Ammon's horn (tissue), 1 donor: ENCODE measurements at places on chromosomes 12 and 14.

GRCh38 chr12:124130691-124131591 lies 157.9 kb downstream of the ZNF664 start:
- DNase-seq = no peak

DNA sequence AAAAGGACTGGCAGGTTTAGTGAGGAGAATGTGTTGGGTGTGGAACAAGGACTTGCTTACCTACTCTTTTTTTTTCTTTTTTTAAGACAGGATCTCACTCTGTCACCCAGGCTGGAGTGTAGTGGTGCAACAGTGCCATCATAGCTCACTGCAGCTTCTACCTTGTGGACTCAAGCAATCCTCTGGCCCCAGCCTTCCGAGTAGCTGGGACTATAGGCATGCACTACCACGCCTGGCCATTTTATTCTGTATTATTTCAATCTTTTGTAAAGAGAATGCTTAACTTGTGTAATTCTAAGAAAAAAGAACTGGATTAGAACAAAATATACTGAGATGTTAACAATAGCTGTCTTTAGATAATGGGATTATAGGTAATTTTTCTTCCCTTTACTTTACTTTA lies 1.9 kb upstream of the VRTN start:
- DNase-seq = no peak

- no peak for DNase-seq
Observed at GRCh38 chr14:73057944-73058223, 450 bp upstream of the RBM25 start.

DNA sequence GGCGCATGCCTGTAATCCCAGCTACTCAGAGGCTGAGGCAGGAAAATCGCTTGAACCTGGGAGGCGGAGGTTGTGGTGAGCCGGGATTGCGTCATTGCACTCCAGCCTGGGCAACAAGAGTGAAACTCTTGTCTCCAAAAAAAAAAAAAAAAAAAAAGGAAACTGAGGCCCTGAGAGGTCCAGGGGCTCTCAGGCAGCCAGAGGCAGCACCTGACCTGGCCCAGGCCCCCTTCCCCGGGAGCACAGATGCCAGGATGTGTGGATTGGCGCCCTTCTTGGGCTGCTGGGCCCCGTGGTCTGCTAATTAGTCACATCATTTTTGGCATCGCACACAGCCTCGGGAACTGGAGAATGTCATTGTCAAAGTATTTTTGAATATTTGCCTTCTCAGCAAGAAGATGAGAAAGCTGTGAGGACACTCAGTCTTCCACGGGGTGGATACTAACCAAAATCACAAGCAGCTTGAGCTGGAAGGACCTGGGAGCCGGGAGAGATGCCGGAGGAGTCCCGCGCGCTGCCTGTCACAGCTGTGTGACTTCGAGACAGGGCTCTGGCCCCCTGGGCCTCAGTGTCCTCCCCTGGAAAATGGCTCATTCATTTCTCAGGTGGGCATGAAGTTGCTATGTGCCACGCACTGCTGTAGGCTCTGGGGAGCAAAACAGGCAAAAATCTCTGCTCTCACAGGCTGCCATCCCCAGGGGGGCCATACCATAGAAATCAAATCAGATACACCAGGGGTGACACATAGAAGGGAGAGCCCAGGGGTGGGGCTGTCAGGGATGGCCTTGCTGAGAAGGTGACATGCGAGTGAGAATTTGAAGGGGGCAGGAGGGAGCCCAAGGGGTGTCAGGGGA lies 12.5 kb upstream of the RCOR1 start:
- no peak for DNase-seq

- no peak for DNase-seq
Observed at GRCh38 chr14:76343386-76343785, 32.6 kb upstream of the ESRRB start.

- DNase-seq = no peak
Observed at GRCh38 chr12:100463661-100464060, 10.0 kb upstream of the NR1H4 start.

DNA sequence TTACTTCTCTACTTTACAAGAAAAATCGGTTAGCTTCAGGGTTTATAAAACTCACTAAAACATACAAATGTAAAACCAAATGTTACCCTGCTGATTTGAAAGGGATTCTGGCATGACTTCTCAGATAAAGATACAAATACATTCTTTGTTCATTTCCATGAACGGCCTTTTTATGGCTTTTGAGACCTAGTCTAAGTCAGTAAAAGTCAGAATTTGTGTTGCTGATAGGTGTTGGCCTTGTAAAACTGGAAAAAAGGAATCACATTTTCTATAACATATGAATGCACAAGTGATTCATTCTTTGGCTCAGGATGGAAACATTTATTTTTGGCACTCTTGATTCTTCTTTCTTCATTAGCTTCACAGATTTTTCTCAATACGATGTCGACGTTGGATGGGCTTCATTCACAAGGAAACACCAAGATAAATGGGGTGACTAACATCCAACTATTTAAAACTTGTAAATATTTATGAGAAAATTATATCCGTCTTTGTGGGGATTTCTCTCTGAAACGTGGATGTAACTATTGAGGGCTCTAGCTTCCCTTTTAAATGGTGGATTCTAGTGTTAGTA lies 27.0 kb upstream of the CPM start:
- DNase-seq = no peak

DNA sequence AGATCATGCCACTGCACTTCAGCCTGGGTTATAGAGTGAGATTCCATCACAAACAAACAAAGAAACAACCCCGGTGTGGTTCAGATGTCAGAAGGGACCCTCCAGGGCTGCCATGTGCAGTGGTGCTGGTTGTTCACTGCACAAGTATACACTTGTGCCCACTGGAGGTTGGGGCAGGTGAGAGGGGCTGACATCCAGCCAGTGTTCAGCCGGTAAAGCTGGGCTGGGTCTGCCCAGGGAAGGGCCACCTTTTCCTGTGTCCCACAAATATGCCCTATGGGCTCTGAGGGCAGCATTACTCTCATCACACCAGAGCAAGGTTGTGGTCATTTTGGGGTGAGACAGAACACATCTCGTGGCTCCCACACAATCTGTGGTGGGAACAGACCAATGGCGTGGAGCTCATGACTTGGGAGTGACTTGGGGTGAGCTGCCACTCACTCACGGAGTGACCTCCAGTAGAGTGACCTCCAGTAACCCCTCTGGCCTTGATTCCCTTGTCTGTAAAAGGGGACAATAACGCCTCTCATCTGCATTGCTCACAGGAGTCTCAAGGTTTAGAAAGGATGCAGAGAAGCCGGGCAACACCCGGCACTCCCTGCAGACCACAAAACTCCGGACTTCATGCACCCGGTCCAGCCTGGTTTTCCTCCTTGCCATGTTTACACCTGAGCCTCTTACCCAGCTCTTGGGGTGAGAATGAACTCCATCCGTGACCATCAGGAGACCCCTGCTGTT lies 69.0 kb upstream of the VRK1 start:
- no peak for DNase-seq
